ENCODE measurements at places on chromosomes 6 and 20.

DNA sequence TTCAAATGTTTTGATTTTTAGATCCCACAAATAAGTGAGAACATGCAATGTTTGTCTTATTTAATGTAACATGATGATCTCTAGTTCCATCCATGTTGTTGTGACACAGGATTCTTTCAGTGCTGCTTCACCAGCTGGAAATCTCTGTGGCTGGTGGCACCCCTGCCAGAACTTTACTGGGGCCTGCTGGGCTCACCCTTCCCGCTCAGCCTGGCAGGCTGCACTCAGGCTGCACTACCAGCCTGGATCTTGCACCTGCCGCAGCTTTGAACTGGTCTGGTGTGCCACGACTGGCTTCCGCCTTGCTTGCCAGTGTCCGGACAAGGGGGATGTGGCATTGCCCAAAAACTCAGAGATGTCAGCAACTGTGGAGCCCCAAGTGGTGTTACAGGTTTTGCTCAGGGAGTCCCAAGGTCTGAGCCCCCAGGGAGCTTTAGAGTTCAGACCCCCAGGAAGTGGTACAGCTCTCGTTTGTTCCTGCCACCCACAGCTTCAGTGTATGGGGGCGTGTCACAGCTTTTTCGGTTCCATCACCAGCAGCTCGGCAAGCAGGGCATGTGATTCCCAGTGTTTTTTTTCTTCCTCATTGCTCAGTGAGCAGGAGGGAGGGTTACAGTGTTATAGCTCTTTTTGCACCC lies 72.3 kb upstream of the SYNCRIP start:
- DNase-seq, result no peak

DNA sequence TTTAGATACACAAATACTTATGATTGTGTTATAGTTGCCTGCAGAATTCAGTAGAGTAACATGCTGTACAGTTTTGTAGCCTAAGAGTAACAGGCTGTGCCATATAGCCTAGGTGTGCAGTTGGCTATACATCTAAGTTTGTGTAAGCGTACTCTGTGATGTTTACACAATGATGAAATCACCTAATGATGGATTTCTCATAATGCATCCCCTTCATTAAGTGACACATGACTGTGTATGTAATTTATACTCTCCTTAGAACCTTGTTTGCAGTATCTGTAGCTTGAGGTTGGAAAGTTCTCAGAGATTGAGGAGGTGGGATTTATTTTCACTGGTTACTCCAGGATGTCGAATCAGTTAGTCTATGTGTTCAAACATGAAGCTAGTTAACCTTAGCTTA lies 67.0 kb upstream of the TMEM30A start:
- no peak for DNase-seq

- peak; percentile 47 for DNase-seq
These were observed 580 bp downstream of the VEGFA start for GRCh38 chr6:43770372-43771209.

DNA sequence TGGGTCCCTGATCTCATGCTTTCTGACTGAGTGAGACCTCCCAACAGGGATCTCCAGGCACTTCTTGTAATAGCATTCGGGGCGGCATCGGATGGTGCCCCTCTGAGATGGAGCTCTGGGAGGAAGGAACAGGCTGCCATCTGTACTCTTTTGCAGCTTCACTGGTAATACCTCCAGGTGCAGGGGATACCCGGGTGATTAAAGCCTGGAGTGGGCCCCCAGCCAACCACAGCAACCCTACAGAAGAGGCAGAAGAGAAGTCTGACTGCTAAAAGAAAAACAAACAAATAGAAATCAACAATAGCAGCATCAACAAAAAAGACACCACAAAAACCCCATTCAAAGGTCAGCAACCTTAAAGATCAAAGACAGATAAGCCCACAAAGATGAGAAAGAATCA lies 19.1 kb upstream of the PGK2 start:
- peak; percentile 4 for DNase-seq

GRCh38 chr6:7802662-7803061 lies 76.8 kb downstream of the BMP6 start:
- no peak for DNase-seq

All from SW480 (cell line).